Hematopoietic multipotent progenitor cell treated with erythropoietin and hydrocortisone succinate and interleukin-3 and kit ligand, for 8 days (in vitro differentiated cells): ENCODE measurements at places on chromosomes 3 and 15.
A peak's percentile ranks its signal among the peaks of the same experiment; 100 is the strongest.

DNA sequence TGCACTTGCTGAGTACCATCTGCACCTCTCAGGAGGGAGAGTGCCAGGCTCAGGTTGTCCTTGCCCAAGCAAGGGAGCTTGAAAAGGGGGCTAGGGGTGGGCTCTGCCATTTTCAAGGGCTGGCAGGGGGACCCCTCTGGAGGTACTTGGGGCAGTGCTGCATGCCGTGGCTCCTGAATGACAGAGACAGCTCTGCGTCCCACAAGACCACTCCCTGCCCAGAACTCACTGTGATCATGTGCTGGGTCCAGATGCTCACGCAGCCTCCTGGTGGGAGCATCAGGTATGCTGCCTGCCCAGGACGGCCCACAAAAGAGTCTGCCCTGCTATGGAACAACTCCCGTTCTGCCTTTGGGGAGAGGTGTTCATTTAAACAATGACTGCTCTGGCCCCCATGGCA is 165.2 kb downstream of the GOLGA6L4 start:
- no peak for DNase-seq

DNA sequence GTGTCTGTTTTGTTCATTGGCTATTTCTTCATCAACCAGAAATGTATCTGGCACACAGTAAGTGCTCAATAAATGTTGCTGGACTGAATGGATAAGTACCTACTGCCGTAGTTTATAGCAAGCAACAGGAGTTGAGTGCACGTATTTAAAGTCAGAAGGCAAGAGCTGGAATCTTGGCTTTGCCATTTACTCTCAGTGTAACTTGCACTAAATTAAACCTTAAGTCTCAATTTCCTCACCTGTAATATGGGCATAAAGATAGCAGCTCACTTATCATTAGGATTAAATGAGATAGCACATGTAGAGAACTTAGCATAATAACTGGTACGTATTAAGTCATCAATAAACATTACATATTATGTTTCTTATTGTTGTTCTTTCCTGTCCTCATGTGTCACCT is 13.0 kb upstream of the FAM174B start:
- DNase-seq: no peak

GRCh38 chr3:10299679-10300078 is 6.9 kb upstream of the GHRL start:
- DNase-seq: no peak

DNA sequence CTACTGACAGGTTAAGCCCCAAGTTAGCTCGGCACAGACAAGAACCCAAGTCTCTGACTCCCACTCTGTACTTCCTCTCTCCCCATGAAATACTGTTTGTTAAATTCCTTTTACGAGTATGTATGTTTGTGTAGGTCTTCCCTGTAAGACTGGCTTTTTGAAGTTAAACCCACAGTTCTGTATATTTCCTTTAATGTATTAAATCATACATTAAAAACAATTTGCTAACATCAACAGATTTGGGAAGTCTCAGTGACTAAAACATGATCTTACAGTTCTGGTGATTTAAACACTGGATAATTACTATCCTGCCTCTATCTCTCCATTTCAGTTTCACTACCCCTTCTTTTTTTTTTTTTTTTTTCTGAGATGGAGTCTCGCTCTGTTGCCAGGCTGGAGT is 4.4 kb downstream of the CMTM6 start:
- DNase-seq: no peak

DNA sequence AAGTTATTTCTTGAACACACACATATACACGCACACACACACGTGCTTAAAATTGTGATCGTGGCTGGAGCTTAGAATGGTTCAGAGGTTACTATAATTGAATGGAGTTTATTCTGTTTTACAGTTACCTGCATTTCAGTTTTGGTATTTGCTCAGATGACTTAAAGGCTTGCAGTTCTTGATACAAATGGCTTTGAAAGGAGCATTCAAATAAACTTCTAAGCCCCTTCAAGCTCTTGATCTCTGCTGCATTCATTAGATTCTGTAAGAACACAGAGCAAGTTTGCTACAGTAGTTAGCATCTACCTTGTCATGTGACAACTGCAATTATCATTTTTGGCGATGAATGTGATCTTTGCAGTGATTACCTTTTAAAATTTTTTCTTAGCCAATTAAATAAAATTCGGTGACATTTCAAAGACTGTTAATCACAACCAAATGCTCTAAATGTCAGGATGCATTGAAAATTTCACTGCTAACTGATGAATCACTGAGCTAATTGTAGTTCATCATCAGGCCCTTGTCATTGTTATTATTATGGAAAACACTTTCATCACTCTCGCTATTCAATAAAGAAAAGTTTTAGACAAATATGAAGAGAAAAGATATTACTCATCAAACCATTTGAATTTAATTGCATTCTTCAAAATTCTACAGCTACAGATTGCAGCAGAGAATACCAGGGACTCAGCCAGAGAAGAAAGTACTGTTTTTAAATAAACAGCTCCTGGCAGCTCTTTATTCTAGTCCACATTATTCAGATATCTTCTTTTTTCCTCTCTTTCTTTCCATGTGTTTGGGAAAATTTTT is 296.1 kb downstream of the LRTM1 start:
- DNase-seq: no peak

GRCh38 chr15:76342058-76342381 is 5.4 kb downstream of the ISL2 start:
- no peak for DNase-seq

GRCh38 chr3:36512555-36512954 is 132.3 kb downstream of the STAC start:
- DNase-seq: no peak

DNA sequence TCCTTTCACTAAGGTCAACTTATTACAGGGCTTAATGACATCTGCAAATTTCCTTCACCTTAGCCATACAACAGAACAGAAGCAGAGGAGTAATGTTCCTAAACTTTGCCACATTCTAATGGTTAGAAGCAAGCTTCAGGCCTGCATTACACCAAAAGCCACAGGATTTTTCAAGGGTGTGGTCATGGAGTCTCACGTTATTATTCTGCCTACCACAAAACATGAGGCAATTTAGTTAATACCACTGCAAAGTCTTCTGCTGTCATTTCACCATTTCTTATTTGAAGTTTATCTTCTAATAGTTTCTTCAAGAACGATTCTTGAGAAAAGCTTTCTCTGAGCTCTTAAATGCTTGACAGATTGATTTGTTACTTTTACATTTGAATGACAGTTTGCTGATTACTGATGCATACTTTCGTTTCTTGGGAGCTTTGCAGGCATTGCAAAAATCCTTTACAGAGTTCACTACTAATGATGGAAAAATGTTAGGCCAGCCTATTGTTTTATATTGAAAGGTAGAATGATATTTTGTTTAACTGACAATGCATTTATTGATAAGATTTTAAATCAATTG is 1257.1 kb downstream of the NSUN3 start:
- DNase-seq: no peak

GRCh38 chr3:69370901-69371301 is 15.0 kb downstream of the FRMD4B start:
- no peak for DNase-seq

DNA sequence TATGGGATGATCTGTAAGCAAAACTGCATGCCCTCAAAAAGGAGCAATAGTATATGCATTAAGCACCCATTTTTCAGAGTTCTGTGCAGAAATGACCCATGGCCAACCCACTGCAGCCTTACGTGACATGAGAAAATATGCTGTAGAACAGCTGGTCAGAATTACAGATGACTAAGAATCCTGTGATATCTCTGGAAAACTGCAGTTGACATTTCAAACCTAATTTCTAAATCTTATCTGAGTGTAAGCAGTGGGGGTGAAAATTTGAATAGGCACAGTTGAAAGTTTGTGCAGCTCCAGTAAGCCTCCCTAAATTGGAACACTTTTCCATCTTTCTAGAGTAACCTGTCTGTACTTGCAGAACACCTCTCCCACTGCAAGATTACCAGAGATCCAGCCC is 28.7 kb upstream of the COL6A6 start:
- DNase-seq: no peak

DNA sequence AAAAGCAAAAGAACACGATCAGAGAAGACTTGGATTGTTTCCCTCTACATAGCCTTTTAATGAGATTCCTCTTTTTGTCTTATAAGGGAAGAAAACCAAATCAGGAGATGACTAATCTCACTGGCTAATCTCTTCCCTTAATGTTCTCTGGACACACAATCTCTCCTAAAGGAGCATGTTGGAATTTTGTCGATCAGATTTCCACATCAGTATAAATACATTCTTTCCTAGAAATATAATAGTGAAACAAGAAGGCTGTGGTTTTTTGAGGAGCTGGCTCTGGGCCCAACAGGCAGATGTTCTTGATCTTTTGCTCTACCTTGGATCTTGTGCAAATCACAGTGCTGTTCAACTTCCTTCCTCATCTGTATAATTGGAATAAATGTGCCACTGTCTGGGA is 94.0 kb downstream of the GTPBP8 start:
- DNase-seq: no peak

- peak; percentile 20 for DNase-seq
These were observed 410.5 kb upstream of the CADM2 start for GRCh38 chr3:84547971-84548970.

GRCh38 chr3:46844397-46844796 is 18.8 kb downstream of the MYL3 start:
- DNase-seq: no peak

GRCh38 chr3:105414841-105415240 is 48.1 kb downstream of the ALCAM start:
- DNase-seq: no peak

GRCh38 chr15:86855307-86856291 is 775.9 kb downstream of the AGBL1 start:
- no peak for DNase-seq

DNA sequence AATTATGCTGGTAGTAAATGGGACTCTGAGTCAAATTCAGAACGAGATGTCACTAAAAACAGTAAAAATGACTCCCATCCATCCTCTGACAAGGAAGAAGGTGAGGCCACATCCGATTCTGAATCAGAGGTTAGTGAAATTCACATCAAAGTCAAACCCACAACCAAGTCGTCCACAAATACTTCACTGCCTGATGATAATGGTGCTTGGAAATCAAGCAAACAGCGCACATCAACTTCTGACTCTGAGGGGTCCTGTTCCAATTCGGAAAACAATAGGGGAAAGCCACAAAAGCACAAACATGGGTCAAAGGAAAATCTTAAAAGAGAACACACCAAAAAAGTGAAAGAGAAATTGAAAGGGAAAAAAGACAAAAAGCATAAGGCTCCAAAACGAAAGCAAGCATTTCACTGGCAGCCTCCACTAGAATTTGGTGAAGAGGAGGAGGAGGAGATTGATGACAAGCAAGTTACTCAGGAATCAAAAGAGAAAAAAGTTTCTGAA is 15.1 kb upstream of the ZBTB47 start:
- DNase-seq: no peak

DNA sequence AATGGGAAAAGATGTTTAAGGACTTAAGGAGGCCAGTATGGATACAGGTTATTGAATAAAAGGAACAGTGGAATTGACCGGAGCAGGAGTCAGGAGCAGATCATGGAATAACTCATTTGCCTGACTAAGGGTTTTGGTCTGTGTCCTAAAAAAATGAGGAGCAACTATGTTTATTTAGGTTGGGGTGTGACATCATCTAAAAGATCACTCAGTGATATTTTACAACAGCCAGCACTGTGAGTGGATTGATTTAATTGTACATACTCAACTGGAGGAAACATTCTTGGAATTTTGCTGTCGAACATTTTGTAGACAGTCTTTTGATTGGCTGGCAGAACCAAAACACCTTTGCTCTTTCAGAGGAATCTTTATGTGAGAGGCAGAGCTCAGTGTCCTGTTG is 348.6 kb upstream of the CDIN1 start:
- DNase-seq: no peak
